ENCODE measurements at places on chromosomes 5 and 9.

DNA sequence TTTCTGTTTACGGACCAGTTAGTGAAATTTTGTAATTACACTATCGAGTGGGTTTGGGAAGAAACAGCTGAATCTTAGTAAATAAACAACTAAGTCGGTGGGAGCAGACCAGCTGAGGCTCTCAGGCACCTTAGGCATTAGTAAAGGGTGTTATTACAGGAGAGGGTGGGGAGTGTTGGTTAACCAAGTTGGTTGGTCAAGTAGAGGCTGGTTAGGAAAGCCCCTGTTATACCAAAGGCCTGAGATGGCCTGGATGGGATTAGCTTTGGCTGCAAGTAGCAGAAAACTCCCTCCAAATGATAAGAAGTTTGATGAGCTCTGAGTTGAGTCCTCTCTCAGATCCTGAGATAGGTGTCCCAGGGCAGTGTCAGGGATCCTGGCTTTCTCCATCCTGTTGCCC is 81.3 kb downstream of the PPARGC1B start:
- DNase-seq, result no peak

- no peak for DNase-seq
Observed at GRCh38 chr9:72905514-72906480, 47.1 kb downstream of the ALDH1A1 start.

- no peak for DNase-seq
Observed at GRCh38 chr5:20556115-20556763, 568.2 kb upstream of the CDH18 start.

- DNase-seq, result no peak
Observed at GRCh38 chr9:73037613-73038012, 84.8 kb upstream of the ALDH1A1 start.

DNA sequence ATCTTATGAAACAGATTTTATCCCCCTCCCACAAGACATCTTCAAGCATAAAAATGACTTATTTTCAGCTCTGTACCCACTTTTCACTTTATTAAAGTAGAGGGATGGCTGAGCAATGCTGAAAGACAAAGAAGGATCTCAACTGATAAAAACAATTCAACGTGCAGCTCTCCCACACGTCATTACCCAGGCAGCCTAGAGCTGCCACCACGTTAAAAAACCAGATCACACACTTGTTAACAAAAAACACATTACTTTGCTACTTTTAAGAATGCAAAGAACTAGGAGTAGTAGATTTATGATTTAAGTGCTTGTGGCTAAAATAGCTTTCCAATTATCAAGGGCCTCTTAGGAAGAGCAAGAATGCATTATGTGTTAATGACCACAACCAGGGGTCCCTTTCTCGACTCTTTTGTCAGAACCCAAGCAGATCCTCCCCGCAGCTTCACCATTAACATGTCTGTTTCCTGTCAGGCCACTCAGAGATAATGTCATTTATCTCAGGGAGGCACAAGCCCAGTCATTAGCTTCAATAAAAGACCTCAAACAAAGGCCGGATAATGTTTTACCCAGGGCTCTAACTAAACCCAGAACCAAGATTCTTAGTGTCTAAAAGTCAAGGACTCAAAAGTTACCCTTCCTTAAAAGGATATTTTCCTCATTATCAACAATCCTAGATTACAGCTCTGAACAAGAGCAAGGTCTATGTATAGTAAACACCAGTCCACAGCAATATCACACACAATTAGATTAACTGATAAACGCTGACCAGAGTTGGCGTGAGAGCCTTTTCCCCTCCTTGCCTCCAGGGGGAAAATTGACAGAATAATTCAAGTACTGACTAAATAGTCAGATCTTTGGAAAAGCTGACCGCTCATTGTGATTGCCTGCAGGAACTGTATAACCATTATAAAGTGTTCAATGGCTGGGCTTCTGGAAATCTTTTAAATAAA is 7.5 kb downstream of the ZNF608 start:
- DNase-seq, result no peak

DNA sequence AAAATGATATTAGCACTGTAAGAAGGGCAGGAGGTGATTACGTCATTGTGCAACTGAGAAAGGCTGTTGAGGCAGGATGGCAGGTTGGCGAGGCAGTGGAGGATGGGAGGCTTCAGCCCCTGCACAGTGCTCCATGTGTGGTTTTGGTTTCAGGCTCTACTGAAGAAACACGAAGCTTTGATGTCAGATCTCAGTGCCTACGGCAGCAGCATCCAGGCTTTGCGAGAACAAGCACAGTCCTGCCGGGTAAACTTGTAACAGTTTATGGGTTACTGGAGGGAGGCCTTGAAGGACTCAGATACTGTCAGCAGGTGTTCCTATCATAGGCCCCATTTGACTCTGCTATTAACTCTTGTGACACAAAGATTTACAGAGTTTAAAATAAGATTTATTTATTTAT is 35.1 kb downstream of the SPTAN1 start:
- no peak for DNase-seq
